ENCODE measurements at places on chromosomes 6 and 20.
A peak's percentile ranks its signal among the peaks of the same experiment; 100 is the strongest.

GRCh38 chr6:153096792-153097191 lies 34.3 kb downstream of the RGS17 start:
- DNase-seq = no peak

GRCh38 chr6:125913864-125914351 lies 42.7 kb upstream of the HINT3 start:
- no peak for DNase-seq

GRCh38 chr6:107732461-107732860 lies 91.7 kb downstream of the SCML4 start:
- no peak for DNase-seq

DNA sequence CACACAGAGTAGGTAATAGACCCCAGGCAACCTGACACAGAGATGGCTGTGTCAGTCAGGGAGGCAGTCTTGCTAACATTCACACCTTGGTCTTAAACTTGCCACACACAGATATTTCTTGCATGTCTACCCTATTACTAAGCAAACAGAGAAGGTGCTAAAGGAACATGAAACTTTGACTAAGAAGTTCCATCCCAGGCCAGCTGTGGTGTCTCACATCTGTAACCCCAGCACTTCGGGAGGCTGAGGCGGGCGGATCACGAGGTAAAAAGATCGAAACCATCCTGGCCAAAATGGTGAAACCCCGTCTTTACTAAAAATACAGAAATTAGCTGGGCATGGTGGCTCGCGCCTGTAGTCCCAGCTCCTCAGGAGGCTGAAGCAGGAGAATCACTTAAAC lies 222.4 kb upstream of the JARID2 start:
- peak; percentile 6 for DNase-seq

DNA sequence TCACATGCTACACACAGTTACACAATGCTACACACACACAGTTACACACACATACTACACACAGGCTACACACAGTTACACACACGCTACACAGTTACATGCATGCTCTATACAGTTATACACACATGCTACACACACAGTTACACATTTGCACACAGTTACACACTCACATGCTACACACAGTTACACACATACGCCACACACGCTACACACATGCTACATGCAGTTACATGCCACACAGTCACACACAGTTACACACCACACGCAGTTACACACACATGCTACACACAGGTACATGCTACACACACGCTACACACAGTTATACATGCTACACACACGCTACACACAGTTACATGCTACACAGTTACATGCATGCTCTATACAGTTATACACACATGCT lies 15.6 kb downstream of the MYT1 start:
- DNase-seq = no peak

- no peak for DNase-seq
Measured at GRCh38 chr6:116328528-116328903, 42.2 kb upstream of the DSE start.

DNA sequence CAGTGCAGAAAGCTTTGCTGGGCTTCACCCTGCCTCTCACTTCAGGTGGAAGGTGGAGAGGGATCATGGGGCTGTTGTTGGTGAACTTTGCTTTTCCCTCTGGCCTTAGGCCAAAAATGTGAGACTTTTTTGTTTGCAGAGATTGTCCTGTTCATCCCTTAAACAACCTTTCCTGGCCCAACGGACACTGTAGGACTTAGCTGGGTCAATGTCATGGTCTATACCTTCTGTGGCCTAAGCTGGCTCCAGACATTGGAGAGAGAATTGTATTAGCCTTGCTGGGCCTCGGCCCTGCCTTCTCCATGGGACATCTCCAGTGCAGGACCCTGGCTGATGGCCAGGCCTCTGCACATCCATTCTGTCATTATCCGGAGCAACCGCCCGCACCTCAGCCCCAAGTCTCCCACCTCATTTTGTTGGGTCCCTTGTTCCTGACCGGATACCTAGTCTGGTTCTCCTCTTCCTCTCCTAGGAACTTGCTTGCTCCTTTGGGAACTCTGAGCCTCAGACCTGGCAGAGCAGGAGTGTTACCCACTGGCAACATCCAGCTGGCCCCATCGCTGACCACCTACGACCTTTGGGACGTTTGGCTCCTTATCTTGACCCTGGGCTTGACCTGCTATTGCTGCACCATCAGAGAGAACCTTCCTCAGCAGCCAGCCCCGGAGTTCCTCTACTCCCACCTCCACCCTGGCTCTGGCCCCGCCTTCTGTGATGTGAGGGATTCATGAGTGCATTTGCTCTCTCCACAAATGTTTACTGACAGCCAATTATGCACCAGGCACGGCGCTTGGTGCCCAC lies 128.2 kb downstream of the BANF2 start:
- DNase-seq = no peak

- no peak for DNase-seq
Measured at GRCh38 chr6:144338474-144338873, 53.3 kb downstream of the UTRN start.

DNA sequence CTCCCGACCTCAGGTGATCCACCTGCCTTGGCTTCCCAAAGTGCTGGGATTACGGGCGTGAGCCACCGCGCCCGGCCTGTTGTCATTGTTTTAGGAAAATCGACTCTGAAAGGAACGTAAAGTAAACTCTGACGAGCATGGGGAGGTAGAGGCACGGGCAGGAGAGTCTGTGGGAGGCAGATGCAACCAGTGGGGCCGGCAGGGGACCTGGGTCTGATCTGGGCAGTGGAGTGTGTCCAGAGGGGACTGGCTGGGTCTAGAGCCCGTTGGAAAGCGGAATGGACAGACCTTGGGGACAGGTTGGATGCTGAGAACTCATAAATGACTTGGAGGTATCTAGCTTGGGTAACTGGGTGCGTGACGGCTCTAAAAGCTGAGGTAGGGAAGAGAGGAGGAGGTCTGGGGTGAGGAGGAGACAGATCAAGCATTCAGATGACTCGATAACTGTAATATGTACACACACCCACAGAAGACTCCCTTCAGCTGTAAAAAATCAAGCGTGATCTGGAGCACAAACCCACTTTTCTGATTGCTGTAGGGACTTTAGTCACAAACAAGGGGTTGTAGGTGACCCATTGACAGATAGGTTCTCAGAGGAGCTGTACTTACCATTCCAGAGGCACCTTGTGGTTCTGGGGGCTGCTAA lies 22.4 kb downstream of the MANBAL start:
- DNase-seq = no peak

GRCh38 chr6:19866985-19867627 lies 29.9 kb downstream of the ID4 start:
- DNase-seq = no peak

GRCh38 chr20:19968466-19969073 lies 48.6 kb upstream of the NAA20 start:
- no peak for DNase-seq

DNA sequence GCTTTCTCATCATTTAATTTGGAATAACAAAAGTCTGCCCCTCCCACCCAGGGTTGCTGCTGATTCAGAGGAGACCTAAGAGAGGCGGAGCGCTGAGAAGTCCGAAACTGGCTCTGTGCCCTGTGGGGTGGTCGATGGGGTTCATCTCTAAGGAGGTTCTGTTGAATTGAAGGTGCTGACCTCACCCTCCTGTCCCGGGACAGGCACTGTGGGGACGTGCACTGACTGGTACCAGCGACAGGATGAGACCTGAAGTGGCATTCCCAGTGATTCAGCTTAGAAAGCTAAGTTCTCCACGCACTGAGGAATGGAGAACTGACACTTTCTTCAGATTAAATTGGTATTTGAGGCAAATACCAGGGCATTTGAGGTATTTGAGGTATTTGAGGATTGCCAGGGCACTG lies 1.3 kb downstream of the GUCA1B start:
- no peak for DNase-seq

- no peak for DNase-seq
Measured at GRCh38 chr20:47843886-47844567, 58.7 kb upstream of the SULF2 start.

GRCh38 chr6:111175109-111175508 lies 87.8 kb downstream of the SLC16A10 start:
- no peak for DNase-seq

DNA sequence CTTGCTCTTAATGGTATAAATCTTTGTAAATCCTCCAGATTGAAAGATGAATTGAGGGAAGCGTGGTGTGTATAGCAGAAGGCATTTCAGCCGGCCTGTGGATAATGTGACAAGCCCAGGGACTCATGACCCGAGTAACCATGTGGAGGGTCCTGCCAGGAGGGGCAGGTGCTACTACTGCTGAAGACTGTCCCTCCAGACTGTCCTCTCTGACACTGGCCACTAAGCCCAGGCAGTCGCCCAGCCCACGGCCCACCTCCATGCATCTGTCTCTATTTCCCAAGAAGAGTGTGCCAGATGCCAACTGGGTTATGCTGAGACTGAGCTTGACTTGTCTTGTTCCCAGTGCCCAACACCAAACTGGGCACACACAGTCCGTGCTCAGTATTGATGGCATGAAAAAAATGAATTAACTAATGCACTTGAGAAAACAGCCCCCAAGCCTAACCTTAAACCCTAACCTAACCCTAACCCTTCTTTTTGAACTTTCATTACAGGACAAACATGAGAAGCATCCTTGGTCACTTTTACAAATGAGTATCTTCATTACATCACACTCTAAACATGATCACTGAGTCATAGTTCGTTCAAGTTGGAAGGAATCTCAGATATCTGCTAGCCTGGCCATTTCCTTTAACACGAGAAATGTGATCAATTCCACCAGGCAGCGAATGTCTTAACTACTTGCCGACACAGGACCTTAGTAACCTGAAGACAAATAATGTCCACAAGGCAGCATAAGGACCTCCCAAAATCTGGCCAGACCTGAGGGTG lies 182.2 kb upstream of the RREB1 start:
- DNase-seq = no peak

DNA sequence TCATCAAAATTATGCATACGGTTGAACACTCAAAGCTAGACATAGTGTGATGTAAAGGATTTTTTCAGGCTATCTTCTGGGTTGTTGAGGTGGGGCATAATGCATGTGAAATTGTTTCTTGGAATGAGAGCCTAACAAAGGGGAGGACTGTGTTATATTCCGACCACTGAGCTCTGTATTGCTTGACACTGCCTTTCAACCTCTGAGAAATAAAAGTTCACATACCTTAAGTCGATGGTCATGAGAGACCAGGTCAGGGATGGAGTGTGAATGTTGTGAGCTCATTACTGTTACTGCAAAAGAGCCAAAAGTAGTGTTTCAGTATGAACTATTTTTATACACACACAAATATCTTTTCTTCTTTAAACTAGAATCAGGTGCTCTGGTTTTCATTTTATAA lies 5.0 kb downstream of the PFDN4 start:
- no peak for DNase-seq

DNA sequence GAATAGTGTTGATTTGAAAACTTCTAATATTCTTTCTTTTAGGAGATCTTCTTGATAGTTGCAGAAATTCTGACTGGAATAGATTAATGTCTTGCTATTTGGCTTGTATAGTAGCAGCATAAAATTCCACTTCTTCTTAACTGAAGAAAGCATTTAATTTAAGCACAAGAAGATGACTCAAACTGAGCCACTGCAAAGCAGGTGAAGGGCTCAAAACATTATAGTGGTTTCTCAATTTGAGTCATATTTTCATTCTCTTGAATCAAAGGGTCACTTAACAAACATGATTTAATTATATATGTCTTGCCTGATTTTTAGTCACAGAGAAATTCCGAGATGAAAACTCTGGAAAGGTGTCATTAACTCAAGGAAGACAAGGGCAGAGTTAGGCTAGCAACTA lies 239.3 kb downstream of the ZNF217 start:
- DNase-seq = no peak

DNA sequence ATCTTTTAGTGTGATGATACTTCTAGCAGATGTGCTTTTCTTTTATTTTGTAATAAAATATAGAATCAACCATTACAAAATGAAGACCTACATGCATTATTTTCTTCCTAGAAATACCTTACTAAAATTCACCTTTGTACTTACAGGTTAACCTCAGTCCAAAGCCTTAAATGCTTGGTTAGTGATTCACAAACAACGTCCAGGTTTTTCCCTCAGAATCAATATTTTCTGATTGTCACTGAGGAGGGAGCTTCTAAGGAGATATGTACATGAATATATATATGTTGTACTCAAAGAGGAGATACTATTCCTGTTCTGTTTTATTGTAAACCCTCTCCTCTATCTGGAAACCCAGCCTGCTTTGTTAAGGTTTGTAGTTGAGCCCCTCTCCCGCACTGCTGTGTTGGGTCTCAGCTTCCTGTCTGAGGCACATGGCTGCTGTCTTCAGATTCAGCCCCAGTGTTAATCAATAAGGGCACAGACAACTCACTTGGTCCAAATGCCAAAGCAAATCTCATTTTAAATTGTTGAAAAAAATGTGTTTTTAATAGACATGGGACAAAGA lies 33.9 kb upstream of the HS3ST5 start:
- DNase-seq = no peak

- DNase-seq = no peak
Measured at GRCh38 chr6:126949786-126950185, 168.7 kb upstream of the RSPO3 start.

DNA sequence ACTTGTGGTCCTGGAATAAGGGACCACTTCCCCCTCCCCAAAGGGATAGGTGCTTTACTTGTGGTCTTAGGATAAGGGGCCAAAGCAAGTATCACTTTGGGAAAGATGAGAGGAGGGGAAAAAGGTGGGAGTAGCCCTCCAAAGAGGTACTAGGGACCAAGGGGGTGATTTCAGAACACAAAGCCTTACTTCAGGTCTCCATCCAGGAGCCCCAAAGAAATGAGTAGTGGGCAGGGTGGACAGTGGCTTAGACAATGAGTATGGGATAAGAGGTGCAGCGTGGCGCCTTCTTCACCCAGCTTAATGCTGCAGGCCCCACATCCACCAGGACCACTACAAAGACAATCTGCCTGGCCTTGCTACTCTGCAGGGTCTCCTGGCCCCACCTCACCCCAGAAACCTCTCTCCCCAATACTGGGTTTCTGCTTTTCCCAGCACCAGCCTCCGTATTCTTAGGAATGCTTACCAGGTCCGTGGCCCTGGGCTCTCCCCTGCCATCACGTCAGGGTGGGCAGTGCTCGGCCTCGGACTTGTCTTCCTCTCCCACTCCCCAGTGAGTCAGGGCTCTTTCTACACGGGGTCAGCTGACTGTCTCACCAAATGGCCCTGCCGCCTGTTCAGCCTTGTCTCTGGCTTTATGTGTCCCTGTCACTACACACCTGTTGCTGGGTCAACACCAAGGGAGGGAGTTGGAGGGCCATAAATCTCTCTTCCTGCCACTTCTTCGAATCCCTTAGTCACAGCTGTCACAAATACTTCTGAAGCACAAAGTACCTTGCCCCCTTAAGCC lies 3.1 kb downstream of the NNAT start:
- no peak for DNase-seq

DNA sequence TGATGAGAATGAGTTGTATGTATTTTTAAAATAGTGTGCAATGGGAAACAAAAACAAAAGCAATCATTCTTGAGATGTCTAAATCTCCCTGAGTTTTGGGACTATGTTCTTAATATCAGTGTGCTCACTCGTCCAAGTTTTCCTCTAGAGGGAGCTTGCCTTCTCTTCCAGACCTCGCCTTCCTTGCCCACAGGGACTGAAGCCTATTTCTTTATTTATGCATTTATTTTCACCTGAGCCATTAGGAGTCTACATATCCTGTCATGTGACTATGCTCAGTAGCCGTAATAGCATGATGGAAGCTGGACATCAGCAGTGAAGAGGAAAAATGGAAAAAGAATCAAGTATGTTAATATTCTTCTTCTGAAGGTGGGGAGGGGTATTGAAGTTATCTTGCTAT lies 131.2 kb downstream of the SH3BGRL2 start:
- no peak for DNase-seq

GRCh38 chr6:17476511-17476910 lies 83.1 kb downstream of the CAP2 start:
- no peak for DNase-seq

- no peak for DNase-seq
Measured at GRCh38 chr6:119671105-119671504, 321.5 kb upstream of the MAN1A1 start.

- no peak for DNase-seq
Measured at GRCh38 chr6:108236791-108237190, 24.0 kb downstream of the SNX3 start.
